ENCODE measurements at places on chromosomes 1 and 21.

GRCh38 chr1:64320922-64321614 lies 117.6 kb downstream of the UBE2U start:
- DNase-seq: no peak

DNA sequence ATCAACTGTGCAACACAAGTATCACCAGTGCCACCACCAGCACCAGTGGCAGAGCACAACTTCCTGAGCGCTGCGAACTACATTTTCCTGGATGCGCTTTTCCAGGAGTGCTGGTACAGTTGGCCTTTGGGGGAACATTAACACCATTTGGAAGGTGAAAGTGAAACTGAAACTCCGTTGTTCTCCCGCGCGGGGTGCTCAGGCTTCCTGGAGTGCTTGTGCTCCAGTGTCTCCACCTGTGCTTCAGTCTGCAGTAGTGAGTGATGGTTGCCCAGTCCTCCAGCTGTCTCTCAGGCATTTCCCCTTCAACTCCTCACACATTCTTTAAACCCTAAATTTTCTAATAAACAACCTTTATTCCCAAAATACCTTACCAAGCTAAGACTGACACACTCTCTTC lies 187.8 kb downstream of the LRRIQ3 start:
- no peak for DNase-seq

- no peak for DNase-seq
These were observed 5.0 kb downstream of the NDUFS2 start for GRCh38 chr1:161207173-161207572.

- no peak for DNase-seq
These were observed 56.2 kb upstream of the WDR26 start for GRCh38 chr1:224490549-224491537.

GRCh38 chr1:76371941-76372340 lies 297.4 kb downstream of the ST6GALNAC3 start:
- no peak for DNase-seq

DNA sequence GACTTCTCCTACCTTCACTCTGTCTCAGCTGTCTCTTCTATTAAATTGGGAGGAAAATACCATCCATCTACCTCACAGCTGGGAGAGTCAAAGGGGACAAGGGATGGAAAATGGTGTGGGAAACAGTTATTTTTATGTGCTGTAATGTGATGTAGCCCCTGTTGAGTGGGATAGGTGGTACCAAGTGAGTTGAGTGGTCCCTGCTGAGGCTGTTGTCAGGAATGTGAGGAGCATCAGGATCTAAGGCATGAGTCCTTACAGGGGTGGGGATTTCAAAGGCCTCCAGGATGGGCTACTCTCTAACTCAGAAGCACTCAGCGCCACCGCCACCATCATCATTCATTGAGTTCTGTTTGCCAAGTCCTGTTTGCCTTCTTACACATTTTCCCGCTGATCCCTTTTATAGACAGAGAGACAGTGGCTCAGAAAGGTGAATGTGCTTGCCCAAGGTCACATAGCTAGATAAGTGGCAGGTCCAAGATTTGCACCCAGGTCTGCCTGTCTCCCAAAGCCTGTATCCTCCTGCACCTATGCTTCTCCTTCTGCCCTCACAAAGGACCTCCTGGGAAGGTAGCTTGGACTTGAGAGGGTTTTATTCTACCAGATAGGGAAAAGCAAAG lies 4.6 kb upstream of the ID3 start:
- DNase-seq: no peak

- DNase-seq: no peak
These were observed 592.7 kb downstream of the USP25 start for GRCh38 chr21:16322454-16322853.

GRCh38 chr1:66393586-66394287 lies 140.2 kb upstream of the SGIP1 start:
- no peak for DNase-seq

- no peak for DNase-seq
These were observed 57.4 kb upstream of the CAMK1G start for GRCh38 chr1:209526137-209526536.

GRCh38 chr1:14440166-14440565 lies 158.3 kb upstream of the KAZN start:
- DNase-seq: no peak

DNA sequence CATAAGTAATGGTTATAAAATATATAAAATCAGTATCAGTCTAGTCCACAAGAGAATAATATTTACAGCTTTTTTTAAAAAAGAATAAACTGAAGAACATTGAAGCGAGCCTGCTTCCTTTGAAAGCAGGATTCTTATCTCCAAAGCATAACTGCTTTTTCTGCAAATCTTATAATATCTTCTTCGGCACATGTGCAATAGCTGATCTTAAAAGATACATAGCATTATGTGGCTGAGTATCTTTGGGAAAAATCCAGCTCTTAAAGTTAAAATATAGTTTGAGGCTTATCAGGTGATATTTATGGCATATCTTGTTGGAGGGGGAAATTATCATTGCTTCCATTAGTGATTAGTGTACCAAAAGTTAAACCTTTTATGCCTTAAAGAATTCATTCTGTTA lies 523.9 kb upstream of the ADGRL4 start:
- DNase-seq: no peak

- no peak for DNase-seq
These were observed at the start of gene ZBTB18 for GRCh38 chr1:244050835-244051444. ZBTB18 (plus strand) TSS chr1:244051283; CDS start chr1:244051432, 149 bp downstream.

GRCh38 chr1:238895911-238896310 lies 490.5 kb upstream of the CHRM3 start:
- no peak for DNase-seq

DNA sequence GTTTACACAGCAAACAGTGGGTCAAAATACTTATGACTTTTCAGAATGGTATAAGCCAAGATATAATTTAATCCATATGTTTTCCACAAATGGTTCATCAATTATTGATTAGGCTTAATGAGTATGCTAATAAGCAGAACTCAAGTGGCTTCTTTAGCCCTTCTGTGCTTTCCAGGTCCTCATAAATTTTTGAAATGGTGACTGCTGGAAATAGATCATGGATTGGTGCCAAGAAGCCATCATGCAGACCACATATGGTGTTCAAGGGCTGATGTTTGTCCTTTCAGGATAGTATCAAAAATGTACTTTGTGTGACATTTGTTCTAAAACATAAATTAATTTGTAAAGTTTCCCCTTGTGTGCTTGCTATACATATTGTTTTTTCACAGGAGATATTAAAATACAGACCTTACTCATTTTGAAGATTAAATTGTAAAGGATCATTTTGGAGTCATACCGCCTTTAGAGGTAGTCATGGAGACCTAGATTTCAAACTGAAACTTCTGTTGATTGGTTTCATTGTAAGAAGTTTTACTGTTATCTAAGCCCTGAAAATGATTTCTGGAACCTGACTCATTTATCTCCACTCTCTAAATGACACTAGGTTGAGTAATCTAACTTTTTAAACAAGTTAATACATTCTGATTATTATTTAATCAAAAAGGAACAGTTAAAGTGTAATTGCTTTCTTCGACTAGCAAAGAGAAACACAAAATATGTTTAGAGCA lies 507.9 kb downstream of the PLA2G4A start:
- no peak for DNase-seq

DNA sequence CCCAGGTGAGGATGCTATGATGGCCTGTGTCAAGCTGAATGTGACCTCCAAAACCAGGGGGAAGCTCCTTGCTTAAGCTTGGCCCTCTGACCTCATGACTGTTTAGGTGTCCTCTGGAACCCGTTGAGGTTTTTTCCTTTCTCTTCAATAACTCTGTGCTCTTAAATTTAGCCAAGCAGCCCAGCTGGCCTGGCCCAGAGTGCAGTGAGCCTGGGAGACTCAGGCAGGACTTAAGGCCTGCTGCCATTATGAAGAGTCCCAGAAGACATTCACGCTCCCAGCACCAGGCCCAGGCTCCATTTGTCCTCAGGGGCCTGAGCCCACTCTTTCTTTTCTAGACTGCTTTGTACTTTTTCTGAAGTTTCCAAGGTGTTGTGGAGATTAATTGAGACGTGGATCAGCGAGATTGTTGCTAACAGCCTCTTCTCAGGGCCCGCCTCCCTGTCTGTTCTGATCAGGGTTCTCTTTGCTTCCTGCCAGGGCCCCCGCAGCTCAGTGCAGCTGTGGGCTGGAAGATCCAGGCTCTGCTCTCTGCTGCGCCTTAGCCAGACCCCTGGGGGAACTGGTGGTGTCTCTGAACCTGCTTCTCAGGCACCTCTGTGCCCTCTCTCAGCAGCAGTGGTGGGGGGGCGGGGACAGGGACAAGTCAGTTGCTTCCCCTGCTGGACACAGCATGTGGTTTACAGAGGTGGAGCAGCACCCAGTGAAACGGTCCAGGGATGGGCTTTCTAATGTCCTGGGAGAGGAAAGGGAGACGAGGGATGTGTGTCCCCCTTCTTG lies 124.2 kb downstream of the GRIK3 start:
- no peak for DNase-seq

DNA sequence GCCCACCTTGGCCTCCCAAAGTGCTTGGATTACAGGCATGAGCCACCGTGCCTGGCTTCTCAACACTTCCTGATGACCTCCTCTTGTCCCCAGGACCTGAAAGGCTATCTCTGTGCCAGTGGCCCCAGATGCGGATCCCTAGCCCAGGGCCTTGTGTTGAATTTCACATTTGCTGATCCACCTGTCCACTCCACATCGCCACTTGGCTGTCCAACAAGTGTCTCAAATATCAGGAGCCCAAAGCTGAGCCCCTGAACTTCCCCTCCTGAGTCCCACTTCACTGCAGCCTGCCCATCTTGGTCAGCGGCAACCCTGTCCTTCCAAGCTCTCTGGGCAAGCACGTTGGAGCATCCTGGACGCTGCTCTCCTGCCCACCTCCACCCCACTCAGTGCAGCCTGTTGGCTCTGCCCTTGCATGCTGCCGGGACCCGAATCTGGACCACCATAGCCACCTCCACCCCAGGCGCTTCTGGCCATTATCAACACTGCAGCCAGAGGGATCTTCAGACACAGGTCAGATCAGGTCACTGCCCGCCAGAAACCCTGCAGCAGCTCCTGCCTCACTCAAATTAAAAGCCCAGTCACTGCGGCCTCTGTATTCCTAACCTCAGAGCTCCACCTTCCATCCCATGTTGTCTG lies 352.5 kb upstream of the VAMP3 start:
- no peak for DNase-seq

DNA sequence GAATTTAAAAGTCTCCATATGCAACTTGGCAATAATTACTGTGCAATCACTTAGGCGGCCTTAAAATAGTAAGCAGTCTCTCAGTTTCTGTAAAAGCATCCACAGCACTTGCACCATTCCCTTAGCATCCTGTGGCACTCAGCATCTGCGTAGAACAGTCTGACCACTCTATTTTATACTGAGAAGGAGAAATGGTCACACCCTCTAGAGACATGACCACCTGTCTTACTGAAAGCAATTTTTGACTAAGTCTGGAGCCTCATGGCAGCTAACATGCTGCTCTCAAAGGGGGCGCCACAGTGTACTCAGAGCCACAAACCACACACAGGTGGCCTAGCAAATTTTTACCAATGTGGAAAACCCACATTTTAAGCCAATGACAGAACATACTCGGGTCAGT lies 62.0 kb downstream of the KCNK1 start:
- no peak for DNase-seq

GRCh38 chr1:68969441-68969840 lies 472.6 kb upstream of the DEPDC1 start:
- DNase-seq: no peak

- no peak for DNase-seq
These were observed 401 bp downstream of the ERRFI1 start for GRCh38 chr1:8025671-8026144.

- no peak for DNase-seq
These were observed 55.8 kb upstream of the ATP2B4 start for GRCh38 chr1:203570805-203571204.

DNA sequence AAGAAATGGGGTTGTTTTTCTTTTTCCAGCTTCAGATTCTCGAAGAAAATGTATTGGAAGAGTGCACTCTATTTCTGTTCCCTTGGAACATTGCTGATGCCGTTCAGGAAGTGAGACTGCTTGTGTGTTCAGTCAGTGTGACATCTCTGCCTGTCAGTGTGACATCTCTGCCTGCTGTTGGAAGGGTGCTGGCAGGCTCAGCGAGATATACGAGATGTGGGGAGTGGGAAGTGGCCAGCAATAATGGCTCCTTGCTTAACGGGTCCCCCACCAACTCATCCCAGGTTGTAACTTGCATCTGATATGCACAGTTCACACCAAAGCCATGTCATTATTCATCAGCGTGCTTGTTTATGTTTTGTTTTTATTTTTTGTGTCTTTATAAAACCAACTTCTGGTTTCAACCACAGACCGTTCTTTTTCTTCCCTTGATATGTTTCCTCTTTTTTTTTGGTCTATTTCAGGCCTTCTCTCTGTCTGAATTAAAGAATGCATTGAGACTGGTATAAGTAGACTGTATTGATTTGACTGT lies 145.4 kb downstream of the GALNT2 start:
- DNase-seq: no peak

- DNase-seq: no peak
These were observed 770.3 kb upstream of the ADGRL2 start for GRCh38 chr1:81030441-81030840.

- DNase-seq: no peak
These were observed 228.4 kb upstream of the NR5A2 start for GRCh38 chr1:199799116-199799515.

- no peak for DNase-seq
These were observed 67.3 kb downstream of the RHOU start for GRCh38 chr1:228802386-228803220.

DNA sequence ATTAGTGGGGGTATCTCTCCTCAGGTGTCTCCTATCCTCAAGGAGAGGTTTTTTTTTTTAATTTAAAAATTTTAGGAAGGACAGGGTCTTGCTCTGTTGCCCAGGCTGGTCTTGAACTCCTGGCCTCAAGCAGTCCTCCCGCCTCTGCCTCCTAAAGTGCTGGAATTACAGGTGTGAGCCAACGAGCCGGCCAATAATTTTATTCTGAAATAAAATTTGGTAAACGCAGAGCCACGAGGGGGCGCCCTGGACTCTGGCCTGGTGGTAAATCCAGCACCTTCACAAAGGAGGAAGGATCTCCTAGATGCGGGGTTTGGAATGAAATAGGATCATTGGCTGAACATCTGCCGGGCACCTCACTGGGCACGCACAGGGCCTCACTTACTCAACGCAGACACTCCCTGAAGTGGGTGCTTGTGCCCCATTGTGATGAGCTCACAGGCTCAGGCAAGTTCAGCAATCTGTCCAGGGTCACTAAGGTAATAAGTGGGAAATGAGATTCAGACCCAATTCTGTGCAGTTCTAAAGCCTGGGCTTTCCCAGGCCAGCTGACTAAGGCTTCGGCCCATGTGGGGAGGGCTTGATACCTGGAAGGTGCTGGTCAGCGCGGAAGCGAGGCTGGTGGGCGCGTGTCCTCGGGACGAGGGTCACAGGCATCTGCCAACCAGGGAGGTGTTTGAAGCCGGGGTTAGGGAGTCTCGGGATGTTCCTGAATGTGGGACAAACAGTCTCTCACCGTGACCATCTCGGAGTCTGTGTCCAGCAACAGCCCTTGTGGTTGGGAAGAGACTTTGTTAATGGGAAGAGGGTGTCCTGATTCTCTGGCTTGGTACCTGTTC lies 32.7 kb upstream of the ETV3 start:
- DNase-seq: no peak
